Dermis microvascular lymphatic vessel endothelial cell (primary cell): ENCODE measurements at places on chromosomes 1 and 21. TPM values are rescaled to one million over a fixed set of nuclear protein-coding genes. Genes with fewer than 3 reads are reported as not detected.
A peak's percentile ranks its signal among the peaks of the same experiment; 100 is the strongest.

TEDDM1 gene
- not detected in 2 replicates for total RNA-seq

DNA sequence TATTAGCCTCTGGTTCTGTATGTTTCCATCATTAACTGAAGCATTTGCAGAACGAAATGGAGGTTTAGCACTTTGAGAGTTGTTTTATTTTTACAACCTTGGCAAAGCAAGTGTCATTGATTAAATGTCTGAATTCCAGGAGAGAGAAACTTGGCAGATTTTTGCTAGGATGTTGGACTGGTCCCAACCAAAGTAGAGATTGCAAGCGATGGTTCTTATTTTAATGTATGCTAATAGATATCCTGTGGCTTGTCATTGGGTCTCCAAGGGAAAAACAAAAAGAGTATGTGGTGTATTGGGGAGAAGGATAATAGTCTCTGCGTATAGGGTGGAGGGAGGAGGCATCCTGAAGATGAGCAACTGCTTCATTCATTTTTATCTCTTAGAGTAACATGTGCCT lies 457.2 kb upstream of the RUNX1 start:
- DNase-seq = no peak

LENEP gene
- 0.13 and 0.38 TPM in 2 replicates for total RNA-seq

ACKR1 gene
- total RNA-seq = under 0.01 TPM in 1 of 2 replicates, not detected in the other

CPTP gene
- total RNA-seq = 10.8 and 22.3 TPM in 2 replicates

MARK1 gene
- total RNA-seq = 1.4 and 2.4 TPM in 2 replicates

- DNase-seq = no peak
These were observed 16.7 kb upstream of the DISP1 start for GRCh38 chr1:222798116-222798515.

DNA sequence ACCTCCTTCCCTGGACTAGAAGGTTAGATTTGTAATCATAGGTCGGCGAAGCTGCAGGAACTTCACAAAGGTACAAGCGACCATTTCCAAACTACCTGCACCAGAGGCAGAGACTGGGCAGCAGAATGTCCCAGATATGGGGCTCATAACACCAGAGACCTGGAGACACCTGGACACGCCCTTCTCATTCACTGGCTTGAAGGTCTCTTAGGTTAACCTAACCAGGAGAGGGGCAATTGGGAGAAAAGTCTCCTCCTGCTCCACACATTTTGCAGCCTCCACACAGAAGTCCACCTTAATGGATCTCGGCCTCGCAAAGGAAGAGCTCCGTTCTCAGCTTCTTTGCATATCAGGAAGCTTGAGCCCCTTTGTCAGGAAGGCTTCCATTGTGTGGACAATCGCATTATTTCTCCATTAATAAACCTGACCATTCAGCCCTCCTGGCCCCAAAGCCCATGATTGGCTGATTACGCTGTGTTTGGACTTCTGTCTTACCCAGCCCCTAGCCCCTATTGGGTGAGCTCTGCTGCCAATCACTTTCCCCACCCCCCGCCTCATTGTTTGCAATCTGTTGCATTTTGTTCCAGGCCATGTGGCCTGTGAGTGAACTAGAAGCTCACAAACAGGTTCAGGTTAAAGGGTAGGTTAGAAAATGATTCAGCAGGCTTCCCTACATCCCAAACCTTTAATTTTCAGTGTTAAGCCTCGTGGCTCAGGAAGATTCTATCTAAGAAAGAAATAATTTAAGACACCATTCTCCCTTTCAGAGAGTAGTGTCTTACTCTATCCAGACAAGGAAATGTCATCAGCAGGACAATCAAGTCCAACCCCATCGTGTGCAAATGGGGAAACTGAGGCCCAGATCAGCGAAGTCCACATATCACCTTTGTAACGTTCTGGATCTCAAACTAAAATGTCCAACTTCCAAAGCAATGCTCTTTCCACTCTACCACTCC lies 2.8 kb downstream of the MYCL start:
- peak; percentile 81 for DNase-seq

DNA sequence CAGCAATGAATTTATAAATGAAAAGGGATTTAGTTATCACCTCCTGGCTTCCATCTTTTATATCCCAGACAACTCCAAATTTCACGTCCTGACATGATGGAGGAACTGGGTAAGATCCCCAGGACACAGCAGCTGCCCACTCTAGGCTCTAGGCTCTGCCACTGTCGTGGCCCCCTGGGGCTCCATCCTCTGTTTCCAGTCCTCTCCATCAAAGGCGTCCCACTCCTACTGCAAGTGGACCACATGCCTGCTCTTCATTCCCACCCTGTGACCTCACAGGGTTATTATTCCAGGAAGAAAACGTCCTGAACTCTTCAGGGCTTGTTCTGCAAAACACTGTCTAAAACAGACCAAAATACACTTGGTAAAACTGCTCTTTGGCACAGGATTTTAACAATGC lies 11.9 kb downstream of the URB1 start:
- peak; percentile 29 for DNase-seq

- DNase-seq = no peak
These were observed 45.2 kb downstream of the CLEC20A start for GRCh38 chr1:178451529-178451928.

COL16A1 gene
- total RNA-seq = 0.26 and 0.51 TPM in 2 replicates

- no peak for DNase-seq
These were observed at the start of gene SYTL1 for GRCh38 chr1:27341525-27342252. Gene SYTL1 (plus strand): TSS chr1:27342022. CDS start chr1:27345335, 3,313 bp downstream.

RUNX3 gene
- total RNA-seq = not detected in 2 replicates

GPR3 gene
- 0.39 and 0.51 TPM in 2 replicates for total RNA-seq

GRCh38 chr1:68128157-68128556 lies 77.7 kb upstream of the DIRAS3 start:
- no peak for DNase-seq

- DNase-seq = no peak
These were observed 60.2 kb downstream of the PACC1 start for GRCh38 chr1:212354464-212354863.

DNA sequence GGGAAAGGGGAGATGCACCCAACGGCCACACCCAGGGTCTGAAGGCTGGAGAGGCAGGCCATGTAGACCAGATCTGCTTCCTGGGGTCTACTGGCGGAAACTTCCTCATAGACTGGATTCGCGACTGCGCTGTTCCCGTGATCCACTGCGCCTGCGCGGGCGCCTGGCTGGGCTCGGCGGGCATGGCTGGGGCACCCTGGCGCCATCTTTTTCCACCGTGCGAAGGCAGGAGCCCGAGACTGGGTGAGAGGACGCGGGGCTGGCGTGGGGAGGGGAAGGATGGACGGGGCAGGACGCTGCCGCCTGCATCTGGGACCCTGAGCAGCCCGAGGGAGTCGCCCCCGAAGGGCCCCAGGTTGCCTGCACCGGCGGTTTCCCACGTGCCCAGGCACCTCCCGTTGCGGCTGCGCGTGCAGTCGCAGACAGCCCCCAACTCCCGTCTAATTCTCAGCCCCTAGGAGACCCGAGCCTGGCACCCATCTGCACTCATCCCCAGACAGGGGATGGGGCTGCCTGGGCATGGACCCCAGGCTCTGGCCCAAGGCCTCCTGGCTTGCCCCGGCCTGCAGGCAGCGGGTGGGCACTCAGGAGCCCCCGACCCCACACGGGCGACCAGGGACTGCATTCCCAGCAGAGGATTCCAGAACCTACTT lies 12.4 kb upstream of the FAM3B start:
- DNase-seq = no peak

SHISA4 gene
- total RNA-seq = 6.2 and 12.1 TPM in 2 replicates

GRCh38 chr1:163650624-163651023 lies 328.9 kb downstream of the NUF2 start:
- DNase-seq = no peak

GRCh38 chr1:109137958-109138357 lies 24.0 kb downstream of the ELAPOR1 start:
- no peak for DNase-seq

- no peak for DNase-seq
These were observed 83.7 kb downstream of the CDC7 start for GRCh38 chr1:91584309-91584708.

DNA sequence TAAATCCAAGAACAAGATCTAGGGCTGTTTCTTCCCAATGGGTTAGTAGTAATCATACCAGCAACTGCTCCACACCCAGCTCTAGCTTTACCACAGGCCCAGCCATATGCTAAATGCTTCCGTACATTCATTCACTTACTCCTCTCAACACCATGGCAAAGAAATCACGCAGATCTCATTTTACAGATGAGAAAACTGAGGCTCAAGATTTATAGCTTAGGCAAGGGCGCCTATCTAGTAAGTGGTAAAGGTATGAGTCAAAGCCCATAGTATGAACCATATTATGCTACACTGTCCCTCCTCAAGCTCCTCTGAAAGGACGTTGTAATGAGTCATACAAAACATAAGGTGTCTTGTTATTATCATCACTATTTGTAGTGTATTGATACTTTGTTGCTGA lies 82.2 kb downstream of the NIBAN1 start:
- no peak for DNase-seq

DNA sequence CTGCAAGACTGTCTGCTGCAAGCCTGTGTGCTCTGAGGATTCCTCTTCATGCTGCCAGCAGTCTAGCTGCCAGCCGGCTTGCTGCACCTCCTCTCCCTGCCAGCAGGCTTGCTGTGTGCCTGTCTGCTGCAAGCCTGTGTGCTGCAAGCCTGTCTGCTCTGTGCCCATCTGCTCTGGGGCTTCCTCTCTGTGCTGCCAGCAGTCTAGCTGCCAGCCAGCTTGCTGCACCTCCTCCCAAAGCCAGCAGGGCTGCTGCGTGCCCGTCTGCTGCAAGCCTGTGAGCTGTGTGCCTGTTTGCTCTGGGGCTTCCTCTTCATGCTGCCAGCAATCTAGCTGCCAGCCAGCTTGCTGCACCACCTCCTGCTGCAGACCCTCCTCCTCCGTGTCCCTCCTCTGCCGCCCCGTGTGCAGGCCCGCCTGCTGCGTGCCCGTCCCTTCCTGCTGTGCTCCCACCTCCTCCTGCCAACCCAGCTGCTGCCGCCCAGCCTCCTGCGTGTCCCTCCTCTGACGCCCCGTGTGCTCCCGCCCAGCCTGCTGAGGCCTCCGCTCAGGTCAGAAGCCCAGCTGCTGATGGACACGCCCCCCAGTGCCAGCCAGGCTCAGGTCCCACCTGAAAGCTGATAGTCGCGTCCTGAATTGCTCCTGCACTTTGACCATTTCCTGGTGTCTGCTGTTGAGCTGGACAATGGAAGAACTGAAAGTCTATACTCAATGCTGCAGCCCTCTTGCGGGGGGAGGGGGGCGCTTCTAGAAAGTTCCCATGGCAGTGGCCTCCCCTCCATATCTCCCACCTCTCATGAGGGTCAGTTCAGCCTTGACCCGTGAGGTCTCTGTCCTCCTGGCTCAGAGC lies 1.2 kb downstream of the KRTAP10-4 start:
- no peak for DNase-seq

DNA sequence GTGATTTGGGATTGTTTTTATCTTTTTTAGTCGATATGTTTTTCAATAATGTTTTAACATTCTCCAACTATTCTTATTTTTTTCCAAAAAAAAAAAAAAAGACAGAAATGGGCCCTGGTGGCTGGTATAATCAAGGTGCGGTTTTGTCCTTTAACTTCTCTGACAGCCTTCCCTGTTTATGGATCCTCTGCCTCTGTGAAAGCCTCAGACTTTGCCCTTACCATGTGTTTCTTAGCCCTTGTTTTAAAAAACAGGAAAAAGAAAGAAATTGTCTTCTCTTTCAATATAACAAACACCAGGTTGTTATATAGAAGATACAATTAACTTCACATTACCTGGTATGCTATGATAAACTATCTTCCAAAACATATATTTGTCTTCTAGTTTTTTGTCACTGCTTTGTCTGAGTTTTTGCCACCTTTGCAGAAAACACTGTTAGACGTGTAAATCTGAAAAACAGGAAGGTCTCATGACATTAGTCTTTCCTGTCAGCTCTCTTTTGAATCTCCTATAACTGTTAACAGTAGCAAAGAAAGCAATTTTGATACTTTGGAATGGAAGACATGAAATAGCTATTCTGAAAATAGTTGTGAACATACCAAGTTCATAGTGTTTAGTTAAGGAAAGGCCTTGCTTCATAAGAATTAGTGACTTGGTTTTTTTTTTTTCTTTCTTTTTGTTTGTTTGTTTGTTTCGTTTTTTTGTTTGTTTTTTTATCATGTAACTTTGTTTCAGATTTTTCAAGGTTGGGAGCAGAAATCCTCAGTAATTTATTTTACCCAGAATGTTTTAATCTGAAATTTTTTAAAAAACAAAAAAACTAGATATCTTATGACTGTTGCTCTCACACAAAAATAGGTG lies 31.7 kb upstream of the CACYBP start:
- DNase-seq = peak; percentile 55

DNA sequence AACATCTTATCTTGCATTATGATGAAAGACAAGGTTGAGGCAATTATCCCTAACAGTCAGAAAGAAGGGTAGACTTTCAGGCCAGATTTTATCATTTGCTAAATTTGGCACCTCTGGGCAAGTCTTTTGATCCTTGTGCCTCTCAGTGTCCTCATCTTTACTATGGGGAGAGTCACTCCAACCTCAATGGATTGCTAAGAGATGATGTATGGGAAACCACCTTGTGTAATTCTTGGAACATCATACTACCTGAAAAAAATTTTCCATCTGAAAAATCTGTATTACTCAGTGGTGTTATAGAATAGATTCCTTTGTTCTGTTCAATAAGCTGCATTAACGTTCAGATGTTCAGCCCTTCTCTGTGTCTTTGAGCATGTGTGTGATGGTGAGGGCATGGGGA lies 230.7 kb downstream of the TGFB2 start:
- DNase-seq = no peak

IGSF8 gene
- total RNA-seq = 5.6 and 9.2 TPM in 2 replicates

GRCh38 chr1:66521721-66522365 lies 12.1 kb upstream of the SGIP1 start:
- DNase-seq = no peak

TGFB2 gene
- total RNA-seq = 13.4 and 32.7 TPM in 2 replicates
